ENCODE measurements at places on chromosomes 3 and 15.
A peak's percentile ranks its signal among the peaks of the same experiment; 100 is the strongest.

- DNase-seq = no peak
Observed at GRCh38 chr3:60913474-60913873, 337.8 kb downstream of the FHIT start.

DNA sequence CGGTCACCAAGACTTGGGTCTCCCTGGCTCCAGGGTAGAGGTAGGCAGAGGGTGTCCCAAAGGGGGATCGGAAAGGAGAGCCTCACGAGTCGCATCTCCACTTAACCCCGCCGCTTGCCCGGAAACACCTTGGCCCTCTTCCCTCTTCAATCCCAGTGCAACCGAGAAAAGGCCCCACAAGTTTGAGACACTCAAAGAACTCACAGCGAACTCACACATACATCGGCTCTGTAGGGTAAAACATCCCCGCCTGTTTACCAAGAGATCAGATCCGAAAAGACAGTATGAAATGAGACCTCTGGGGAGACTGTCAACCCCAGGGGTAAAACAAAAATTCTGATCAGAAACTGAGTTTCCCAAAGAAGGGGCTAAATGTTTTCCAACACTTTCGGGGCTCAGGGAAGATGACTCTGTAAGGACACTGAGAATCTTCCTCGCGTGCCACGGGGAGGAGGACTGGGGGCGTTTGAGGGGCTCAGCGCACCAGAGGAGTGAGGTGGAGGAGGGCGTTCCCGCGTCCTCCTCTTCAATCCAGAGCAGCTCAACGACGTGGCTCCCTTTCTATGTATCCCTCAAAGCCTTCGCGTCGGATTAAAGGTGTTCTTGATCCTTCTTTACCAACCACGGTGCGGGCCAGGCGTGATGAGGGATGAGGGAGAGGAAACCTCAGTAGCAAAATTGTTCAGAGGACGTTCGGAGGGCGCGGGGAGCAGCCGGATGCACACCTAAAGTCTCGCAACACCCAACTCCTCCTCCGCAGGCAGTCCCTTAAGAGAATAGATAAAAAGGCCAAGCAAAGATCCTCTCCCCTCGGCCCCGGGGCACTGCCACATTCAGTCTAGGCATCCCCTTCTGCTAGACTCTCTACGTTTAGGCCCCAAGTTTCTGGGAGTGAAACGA, 3.7 kb downstream of the WNT5A start:
- DNase-seq = no peak

DNA sequence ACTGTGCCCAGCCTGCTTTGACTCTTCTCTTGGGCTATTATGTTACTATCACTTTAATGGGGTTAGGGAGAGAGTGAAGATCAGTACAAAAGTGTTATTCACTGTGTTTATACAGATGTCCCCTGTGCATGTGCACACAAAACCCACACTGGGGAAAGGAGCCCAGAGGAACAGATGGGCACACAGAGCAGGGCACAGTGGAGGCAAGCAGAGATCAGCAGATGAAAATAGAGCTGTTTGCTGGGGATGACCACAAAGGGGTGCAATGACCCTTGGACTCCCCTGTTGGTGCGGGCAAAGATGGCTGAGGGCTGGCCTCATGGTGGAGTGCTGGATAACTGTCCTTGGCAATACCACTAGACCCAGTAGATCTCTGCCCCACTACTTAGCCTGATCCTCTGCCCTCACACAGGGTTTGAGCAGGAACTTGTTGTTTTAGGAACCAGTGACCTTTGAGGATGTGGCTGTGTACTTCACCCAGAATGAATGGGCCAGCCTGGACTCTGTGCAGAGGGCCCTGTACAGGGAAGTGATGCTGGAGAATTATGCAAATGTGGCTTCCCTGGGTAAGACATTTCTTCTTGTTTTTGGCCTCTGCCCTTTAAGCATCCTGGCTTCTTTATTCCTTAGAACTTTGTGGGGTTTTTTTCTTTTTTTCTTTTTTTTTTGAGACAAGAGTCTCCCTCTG, 5.3 kb downstream of the ZNF620 start:
- no peak for DNase-seq

DNA sequence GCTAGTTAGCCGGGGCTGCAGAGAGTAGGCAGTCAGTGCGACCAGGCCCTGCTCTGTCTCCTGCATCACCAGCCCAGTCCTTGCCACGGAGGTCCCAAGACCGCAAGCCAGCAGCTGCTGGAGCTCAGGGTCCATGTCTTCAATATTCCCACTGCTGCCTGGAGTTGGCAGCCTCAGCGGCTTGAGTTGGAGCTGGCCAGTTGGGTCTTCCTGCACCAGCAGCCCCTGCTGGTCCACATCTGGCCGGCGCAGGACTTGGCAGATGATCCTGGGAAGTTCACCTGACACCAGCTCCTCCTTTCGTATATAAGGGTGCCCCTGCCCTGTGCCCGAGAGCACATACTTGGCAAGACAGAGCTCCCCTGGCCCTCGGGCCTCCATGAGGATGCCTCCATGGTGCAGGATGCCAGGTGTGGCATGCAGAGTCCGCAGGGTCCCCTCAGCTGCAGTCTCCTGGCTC, 5.7 kb downstream of the XIRP1 start:
- DNase-seq = no peak

- no peak for DNase-seq
Observed at GRCh38 chr3:2078821-2079220, 19.8 kb upstream of the CNTN4 start.

DNA sequence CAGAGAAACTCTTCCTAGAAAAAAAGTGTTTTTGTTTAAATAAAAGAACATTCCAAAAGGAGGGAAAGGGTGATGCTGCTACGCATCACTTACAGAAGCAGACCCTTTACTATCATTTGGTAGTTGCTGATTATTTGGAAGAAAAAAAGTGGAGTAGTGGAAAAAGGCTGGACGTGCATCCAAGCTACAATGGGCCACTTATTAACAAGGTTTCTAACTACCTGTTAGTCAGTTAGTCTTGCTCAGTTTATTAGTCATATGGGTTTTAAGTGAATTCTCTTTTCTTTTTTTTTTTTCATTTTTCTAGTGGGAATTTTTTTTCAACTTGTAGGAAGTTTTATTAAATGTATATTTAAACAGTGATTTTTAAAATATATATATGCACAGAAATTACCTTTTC, 866.0 kb downstream of the MCTP2 start:
- no peak for DNase-seq

GRCh38 chr15:41967506-41968206, 4.7 kb downstream of the EHD4 start:
- peak; percentile 15 for DNase-seq

DNA sequence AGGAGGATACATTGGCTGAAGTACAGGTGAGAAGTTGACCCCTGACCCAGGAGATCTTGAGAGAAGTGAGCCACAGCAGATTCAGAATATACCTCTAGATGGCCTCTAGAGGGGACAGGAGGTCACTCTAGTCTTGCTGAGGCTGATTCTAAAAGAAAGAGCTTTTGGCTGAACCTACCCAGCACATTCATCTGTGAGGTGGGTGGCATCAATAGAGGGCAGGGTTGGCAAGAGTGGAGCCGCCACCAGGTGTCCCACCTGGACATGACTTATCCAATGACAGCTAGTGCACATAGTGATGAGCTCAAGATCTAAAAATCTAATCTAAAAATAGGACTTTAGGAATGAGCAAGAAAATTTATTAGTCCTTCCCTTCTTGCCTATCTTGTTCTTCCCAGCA, 51.6 kb downstream of the CYP19A1 start:
- no peak for DNase-seq

DNA sequence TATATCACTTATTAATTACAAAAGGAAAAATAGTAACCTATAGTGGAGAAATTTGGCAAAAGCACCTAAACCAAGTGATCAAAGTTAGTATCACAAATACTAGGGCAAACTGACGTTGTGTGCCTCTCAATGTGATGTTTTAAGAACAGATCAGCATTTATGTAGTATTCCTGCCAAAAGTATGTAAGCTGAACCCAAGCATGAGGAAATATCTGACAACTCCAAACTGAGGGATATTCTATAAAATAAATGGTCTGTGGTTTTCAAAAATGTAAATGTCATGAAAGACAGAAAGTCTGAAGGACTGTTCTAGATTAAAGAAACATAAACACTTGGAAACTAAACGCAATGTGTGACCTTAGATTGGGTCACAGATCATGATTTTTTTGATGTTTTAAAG, 34.3 kb upstream of the PIK3CA start:
- no peak for DNase-seq

GRCh38 chr3:31288641-31289100, 244.1 kb upstream of the STT3B start:
- DNase-seq = no peak

GRCh38 chr3:64509206-64509605, 178.6 kb downstream of the ADAMTS9 start:
- DNase-seq = no peak

- DNase-seq = peak; percentile 14
Observed at GRCh38 chr3:184466413-184466960, 86.6 kb downstream of the CHRD start.

GRCh38 chr15:47961401-47962090, 159.2 kb upstream of the SLC24A5 start:
- no peak for DNase-seq

- no peak for DNase-seq
Observed at GRCh38 chr3:151895478-151896241, 22.2 kb downstream of the SUCNR1 start.

DNA sequence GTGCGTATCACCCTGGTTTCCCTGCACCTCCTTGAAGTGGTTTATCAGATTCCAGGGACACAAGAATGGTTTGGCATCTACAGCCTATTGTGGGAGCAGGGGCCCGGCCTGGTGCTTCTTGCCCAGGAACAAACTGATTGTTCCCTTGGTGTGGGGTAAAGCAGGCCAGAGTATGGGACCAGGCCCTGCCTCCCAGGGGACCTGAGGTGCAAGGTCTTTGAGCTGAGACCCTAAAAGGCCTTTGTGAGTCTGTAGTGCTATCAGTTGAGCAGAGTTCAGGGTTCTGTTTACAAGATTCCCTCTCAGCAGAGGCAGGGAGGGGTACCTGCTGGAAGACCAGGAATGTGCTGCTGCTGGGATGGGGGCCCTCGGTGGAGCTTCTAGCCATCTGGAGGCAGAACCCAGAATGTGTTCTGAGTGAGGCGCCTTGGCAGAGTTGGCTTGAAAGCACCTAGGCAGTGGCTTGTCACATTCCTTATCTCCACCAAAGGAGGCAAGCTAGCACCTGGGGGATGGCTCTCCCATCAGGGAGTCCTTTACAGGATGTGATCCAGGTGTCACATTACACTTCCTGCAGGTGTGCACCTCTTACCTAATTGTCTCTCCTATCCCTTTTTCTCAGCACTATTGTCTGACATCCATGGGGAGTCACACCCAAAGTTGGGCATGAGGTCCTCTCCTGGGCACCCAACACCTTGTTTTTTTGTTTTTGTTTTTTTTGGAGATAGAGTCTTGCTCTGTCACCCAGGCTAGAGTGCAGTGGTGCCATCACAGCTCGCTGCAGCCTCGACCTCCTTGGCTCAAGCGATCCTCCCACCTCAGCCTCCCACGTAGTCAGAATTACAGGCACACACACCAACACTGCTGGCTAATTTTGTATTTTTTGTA, 13.1 kb downstream of the FLNB start:
- DNase-seq = no peak

DNA sequence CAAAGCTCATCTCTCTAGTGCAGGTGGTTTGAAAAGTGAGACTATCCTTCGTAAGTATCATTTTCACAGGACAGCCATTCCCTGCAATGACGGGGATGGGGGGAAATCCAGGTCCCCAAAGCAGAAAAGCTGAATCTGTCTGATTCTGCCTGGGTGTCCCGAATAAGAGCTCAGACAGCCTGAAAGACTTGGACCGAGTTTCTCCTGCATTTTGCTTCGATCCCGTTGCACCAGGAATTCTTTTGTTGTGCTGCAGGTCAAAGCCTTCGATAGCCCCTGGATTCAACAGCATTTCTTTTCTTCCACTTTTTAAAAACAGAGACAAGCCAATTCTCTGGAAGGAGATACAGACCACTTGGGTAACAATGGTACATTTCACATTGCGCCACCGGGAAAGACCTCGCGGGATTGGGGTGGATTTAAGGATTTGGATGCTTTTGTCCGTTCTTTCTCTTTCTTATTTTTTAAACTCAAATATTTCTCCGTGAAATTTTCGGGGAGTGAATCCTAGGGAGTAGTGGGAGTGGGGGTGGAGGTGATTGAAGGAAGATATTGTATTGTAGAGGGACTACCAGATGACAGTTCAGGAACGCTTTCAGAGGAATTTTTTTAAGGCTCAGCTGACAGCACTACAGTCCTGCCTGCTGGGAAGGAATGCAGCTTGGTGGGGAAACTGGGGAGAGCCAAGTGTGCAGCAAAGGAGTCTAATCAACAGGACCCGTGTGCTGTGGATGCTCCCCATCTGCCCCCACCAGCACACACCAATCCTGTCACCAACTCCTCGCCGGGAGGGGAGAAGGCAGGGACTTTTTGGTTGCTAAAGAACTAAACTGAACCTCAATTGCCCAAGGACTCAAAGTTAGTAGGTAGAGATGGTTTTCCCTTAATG, 2.6 kb downstream of the SLITRK3 start:
- DNase-seq = no peak

GRCh38 chr3:152222327-152222726, 46.4 kb upstream of the MBNL1 start:
- peak; percentile 40 for DNase-seq

GRCh38 chr3:112321867-112322652, 10.9 kb upstream of the CD200 start:
- DNase-seq = no peak

GRCh38 chr15:82551646-82552247, 11.5 kb upstream of the RPS17 start:
- DNase-seq = no peak

- no peak for DNase-seq
Observed at GRCh38 chr3:136950623-136951022, 7.2 kb upstream of the IL20RB start.

DNA sequence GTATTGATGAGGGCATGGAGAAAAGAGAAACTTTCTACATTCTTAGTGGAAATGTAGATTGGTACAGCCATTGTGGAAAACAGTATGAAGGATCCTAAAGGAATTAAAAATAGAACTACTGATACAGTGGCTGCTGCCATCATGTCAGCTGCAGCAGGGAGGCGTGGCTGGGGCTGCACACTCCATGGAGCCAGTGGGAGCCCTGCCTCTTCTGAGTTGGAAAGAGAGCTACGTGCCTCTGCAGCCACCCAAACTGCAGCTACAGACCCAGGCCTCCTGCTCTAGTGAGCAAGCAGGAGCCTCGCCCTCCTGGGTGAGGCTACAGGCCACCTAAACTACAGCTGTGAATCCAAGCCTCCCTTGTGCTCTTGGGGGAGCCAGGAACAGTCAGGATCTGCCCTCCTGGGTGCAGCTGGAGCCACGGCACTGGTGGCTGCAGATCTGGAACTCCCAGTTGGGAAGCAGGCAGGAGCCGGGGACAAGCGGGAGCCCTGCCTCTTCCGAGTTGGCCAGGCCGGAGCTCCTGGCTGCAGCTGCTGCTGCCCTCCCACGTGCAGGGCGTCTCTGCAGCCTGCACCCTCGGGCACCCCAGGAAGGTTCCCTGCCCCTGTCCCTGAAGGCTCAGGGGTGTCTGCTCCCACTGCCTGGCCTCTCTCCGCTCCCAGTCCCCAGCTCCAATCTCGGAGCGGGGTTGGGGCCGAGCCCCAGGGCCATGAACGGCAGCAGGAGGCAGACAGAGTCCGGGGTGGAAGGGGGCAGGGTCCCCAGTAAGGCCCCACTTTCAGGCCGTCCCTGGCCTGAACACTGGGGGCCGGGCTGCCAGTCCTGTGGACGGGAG, 64.5 kb downstream of the THBS1 start:
- no peak for DNase-seq

Data from bone marrow (tissue), 2 donors.